ENCODE measurements at places on chromosomes 11 and 22.

GRCh38 chr11:27204529-27204928, 158.5 kb downstream of the CCDC34 start:
- no peak for DNase-seq

DNA sequence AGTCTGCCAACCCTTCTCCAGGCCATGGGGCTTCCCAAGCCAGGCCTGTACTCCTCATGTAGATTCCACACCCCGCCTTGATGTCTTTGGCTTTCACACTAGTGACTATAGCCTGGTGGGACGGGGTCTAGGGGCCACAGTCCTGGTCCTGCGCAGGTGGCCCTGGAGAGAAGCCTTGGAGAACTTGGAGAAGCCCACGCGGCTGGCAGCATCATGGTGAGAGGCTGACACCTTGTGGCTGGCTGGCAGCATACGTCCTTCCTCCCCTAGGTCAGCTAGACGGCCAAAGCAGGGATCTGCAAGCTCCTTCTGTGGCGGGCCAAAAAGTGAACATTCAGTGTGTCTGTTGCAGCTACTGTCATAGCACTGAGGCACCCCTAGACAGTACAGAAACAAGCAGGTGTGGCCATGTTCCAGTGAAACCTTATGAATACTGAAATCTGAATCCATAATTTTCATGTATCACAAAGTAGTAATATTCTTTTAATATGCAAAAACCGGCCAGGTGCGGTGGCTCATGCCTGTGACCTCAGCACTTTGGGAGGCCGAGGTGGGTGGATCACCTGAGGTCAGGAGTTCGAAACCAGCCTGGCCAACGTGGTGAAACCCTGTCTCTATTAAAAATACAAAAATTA, 42.0 kb downstream of the FAM83F start:
- peak; percentile 81 for DNase-seq

DNA sequence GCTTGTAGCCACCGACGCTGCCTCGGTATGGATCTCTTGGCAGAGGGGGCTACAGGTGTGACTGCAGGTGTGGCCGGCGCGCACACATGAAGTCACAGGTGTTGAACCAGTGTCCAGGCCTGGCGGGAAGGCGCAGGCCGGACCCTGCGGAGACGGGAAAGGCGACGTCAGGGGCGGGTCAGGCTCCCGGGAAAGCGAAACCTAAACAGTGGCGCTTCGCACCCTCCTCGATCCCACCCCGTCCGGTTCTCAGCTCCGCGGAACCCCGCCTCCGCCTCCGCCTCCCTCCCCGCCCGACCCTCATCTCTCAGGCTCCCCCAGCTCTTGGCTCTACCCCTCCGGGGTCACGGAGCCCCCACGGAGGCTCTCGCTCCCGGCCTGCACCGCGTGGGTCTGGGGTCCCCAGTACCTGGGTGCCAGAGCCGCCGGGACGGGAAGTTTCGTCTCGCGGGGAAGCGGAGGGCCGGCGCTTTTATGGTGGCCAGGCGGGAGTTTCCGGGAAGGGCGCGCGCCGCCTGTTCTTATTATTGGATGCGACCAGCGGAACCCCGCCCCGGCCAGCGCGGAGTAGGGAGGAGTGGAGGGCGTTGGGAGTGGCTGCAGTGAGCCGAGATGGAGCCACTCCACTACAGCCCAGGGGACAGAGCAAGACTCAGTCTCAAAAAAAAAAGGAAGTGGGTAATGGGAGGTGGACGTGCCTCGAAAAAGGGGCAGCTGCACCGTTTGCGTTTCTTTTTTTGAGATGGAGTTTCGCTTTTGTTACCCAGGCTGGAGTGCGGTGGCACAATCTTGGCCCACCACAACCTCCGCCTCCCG, at the start of gene IRF7:
Gene IRF7, minus strand, starts transcription at position 447 of the 816 bp plus-strand sequence. CDS start 586 bp downstream, outside the sequence.
- DNase-seq = peak; percentile 98

DNA sequence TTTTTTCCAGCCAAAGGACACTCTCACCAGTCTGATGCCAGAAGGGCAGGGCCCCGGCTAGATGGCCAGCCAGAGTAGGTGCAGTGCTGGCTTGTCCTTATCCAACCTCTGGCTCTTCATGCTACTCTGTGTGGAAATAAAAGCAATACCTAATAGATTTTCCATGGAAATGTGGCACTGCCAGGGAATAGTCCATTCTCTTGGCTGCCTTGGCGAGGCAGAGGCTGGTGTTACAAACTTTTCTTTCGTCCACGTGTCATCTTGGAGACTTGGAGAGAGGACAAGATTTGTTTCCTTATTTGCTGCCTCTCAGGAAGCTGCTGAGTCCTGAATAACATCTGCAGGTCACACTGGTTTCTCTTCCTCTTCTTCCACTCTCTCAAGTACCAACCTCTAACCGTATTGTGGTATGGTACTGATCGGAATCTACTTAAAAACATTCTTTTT, 17.2 kb upstream of the C1QTNF4 start:
- DNase-seq = peak; percentile 69

- no peak for DNase-seq
Measured at GRCh38 chr11:123166071-123166559, 28.9 kb downstream of the CLMP start.

All from Kasumi-1 (cell line).